ENCODE measurements at places on chromosomes 12 and 14. TPM values are rescaled to one million over a fixed set of nuclear protein-coding genes. Genes with fewer than 3 reads are reported as not detected.
A peak's percentile ranks its signal among the peaks of the same experiment; 100 is the strongest.

GRCh38 chr12:5258926-5259325 lies 173.0 kb upstream of the NTF3 start:
- no peaks in the 10 kb centered on the region for H3K36me3 ChIP-seq
- peaks cover 3% of the 10 kb centered on the region for H3K27me3 ChIP-seq
- H3K4me3 ChIP-seq = no peak overlapping the region
- H3K4me1 ChIP-seq = no peaks in the 10 kb centered on the region
- DNase-seq = no peak
- H3K27ac ChIP-seq = no peak overlapping the region

- H3K4me3 ChIP-seq = no peak overlapping the region
- no peaks in the 10 kb centered on the region for H3K27me3 ChIP-seq
- peaks cover 7% of the 10 kb centered on the region for H3K4me1 ChIP-seq
- no peak overlapping the region for H3K27ac ChIP-seq
- DNase-seq = no peak
These were observed 9.6 kb downstream of the GNS start for GRCh38 chr12:64749461-64750200.

GRCh38 chr14:50763382-50764007 lies 67.5 kb downstream of the NIN start:
- H3K36me3 ChIP-seq = peaks cover 66% of the 10 kb centered on the region
- peaks cover 50% of the 10 kb centered on the region for H3K4me1 ChIP-seq
- H3K27me3 ChIP-seq = no peaks in the 10 kb centered on the region
- H3K4me3 ChIP-seq = no peak overlapping the region
- no peak for DNase-seq
- H3K27ac ChIP-seq = no peak overlapping the region

DNA sequence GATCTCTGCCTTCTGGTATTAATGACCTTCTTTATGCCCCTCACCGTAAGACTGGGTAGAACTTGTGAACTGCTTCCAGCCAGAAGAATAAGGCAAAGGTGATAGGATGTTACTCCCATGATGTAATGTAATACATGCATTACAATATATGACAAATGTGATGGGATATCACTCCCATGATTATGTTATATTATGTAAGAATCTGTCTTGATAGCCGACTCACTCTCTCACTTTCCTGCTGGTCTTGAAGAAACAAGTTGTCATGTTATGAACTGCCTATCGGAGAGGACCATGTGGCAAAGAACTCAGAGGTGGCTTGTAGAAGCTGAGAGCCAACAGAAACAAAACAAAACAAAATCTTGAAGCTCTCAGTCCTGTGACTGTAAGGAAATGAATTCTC lies 30.6 kb upstream of the OSBPL8 start:
- no peak overlapping the region for H3K4me3 ChIP-seq
- H3K27ac ChIP-seq = no peak overlapping the region
- H3K36me3 ChIP-seq = no peaks in the 10 kb centered on the region
- DNase-seq = no peak

DNA sequence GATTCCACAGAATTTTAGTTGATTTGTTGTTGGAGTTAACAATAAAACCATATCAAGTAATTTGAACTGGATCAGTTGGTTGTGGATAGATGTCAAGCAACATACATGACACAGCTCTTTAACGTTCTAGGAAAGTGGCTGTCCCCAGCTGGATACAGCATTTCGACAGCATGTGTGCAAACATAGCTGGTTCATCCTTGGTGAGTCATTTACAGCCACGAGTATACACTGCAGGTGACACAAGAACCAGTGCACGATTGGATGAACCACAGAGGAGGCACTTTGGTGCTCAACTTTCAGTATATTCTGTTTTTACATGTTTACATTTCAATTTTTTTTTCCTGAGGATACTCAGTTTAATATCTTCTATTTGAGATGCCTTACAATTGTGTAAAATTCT lies 242.4 kb downstream of the TMEM117 start:
- no peak overlapping the region for H3K4me3 ChIP-seq
- H3K36me3 ChIP-seq = no peaks in the 10 kb centered on the region
- H3K27me3 ChIP-seq = no peaks in the 10 kb centered on the region
- H3K27ac ChIP-seq = no peak overlapping the region
- no peak for DNase-seq

DNA sequence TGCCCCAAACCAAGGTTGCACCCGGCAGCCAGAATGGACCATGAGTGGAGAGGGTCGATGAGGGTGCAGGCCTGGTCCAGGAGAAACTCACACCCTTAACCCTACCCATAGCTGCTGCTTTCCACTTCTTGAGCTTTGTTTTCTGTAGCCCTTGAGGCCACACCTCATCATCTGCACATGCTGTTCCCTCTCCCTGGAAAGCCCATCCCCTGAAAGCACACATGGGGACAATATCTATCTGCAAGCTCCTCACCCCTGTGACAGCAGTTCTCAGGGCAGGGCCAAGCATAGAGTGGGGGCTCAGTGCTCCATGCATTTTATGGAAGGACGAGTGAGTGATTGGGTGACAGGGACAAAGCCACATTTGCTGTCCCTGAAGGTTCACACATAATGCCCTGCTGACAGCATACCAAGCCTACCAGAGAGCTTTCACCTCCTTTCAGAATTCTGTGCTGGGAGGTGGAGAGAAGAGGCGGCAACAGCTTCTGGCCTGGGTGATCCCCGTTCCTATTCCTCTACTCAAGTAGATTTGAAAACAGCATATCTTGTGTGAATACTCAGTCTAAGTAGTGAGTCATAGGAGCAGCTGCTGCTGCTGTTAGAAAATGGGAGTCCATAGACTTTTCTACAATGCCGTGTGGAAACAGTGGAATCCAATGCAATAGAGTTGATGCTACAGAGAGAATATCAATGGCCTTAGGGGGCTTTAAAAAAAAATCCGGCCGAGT lies 44.6 kb downstream of the SRGAP1 start:
- no peak for DNase-seq
- H3K27ac ChIP-seq = no peak overlapping the region
- H3K4me3 ChIP-seq = no peak overlapping the region

DNA sequence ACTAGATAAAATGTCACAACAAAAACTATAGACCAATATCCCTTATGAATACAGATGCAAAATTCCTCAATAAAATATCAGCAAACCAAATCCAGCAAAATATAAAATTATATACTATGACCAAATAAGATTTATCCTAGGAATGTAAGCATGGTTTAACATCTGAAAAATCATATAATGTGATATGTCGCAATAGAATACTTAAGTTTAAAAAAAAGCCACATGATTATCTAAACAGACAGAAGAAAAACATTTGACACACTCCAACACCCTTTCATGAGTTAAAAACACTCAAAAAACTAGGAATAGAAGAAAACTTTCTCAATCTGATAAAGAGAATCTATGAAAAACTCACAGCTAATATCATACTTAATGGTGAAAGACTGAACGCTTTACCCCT lies 20.3 kb downstream of the ANGEL1 start:
- no peak for DNase-seq
- no peaks in the 10 kb centered on the region for H3K27me3 ChIP-seq
- H3K36me3 ChIP-seq = peaks cover 20% of the 10 kb centered on the region
- no peak overlapping the region for H3K4me3 ChIP-seq
- H3K4me1 ChIP-seq = peaks cover 4% of the 10 kb centered on the region

DNA sequence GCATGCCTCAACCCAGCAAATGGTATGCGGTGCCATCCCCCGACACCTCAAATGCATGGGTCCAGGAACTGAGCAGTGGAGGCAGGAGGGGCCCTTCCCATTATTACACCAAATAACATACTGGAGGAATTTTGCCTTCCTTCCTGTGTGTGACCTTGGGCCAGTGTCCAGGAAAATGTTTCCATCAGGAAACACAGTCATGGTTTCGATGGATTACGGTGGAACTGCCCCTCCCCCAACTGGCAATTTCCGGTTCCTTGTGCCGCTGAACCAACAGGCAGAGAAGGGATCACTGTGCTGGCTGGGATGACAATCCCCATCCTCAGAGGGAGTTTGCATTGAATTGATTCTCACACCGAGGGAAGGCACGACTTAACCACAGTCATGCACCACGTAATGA lies 9.1 kb upstream of the CDC42BPB start:
- H3K27me3 ChIP-seq = peaks cover 4% of the 10 kb centered on the region
- no peak overlapping the region for H3K27ac ChIP-seq
- DNase-seq = no peak
- no peaks in the 10 kb centered on the region for H3K4me1 ChIP-seq

- H3K4me1 ChIP-seq = peaks cover 32% of the 10 kb centered on the region
- no peak for DNase-seq
- H3K4me3 ChIP-seq = no peak overlapping the region
These were observed 186.7 kb upstream of the SLC38A2 start for GRCh38 chr12:46559311-46559710.

DNA sequence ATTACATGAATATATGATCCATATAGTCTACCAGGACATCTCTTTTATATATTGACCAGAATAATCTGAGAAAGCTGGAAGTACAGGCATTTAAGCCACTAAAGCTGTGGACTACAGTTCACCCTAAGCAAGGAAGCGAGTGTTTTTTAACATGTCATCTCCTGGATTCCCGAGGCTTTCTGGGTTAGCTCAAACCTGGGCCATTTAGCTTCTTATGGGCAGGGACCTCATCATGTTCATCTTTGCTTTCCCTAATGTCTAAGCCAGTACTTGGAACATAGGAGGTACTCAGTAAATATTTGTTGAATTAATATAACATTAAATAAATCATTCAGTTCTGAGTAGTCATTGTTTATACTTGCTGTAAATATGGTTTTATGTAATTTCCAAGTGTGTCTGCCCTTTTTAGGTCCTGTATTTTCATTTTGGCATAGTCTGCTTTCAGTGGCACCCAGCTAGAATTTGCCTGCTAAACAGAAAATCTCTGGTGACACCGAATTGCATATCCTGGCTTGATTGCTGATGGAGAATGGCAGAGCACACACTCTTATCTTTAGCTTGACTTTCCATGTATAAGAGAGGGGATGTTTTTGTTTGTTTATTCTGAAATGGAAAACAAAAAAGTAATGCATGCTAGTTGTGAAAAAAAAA lies 344.5 kb downstream of the ZFP36L1 start:
- no peaks in the 10 kb centered on the region for H3K36me3 ChIP-seq
- no peak overlapping the region for H3K4me3 ChIP-seq
- no peak overlapping the region for H3K27ac ChIP-seq
- no peaks in the 10 kb centered on the region for H3K4me1 ChIP-seq
- no peak for DNase-seq
- H3K27me3 ChIP-seq = no peaks in the 10 kb centered on the region

- H3K4me3 ChIP-seq = no peak overlapping the region
- no peaks in the 10 kb centered on the region for H3K36me3 ChIP-seq
- H3K27me3 ChIP-seq = no peaks in the 10 kb centered on the region
- no peaks in the 10 kb centered on the region for H3K4me1 ChIP-seq
- no peak overlapping the region for H3K27ac ChIP-seq
- DNase-seq = no peak
These were observed 268.0 kb upstream of the TMEM132C start for GRCh38 chr12:127998988-127999387.

GRCh38 chr14:81446279-81447007 lies 46.3 kb upstream of the STON2 start:
- no peaks in the 10 kb centered on the region for H3K4me1 ChIP-seq
- no peak for DNase-seq
- H3K27me3 ChIP-seq = peaks cover 15% of the 10 kb centered on the region
- H3K27ac ChIP-seq = no peak overlapping the region
- H3K36me3 ChIP-seq = no peaks in the 10 kb centered on the region

DNA sequence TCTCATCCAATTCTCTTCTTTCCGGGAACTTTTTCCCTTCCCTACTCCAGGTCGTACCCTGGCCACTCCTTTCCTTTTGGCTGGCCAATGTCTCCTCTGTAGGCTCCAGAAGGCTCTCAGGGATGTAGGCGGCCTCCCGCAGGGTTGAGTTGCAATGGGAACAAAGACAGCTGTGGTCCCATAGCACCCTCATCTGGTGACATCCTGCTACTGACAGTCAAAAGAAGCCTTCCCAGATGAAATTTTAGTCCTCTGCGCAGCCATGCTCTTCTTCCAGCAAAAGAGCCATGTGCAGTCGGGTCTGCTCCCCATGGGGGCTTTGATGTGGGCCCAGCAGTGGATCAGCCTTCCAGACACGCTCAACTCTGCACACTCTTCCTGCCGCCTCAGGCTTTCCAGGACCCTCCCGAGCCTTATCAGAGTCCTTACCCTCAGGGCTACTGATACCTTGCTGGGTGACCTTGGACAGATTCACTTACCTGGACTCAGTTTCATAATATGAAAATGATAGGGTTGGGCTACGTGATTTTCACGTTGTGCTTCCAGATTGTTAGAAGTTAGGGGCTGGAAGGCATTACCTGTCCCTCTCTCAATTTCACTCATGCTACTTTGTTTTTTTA lies 5.5 kb upstream of the CELA1 start:
- H3K4me1 ChIP-seq = peaks cover under 1% of the 10 kb centered on the region
- no peaks in the 10 kb centered on the region for H3K27me3 ChIP-seq
- H3K27ac ChIP-seq = no peak overlapping the region
- no peak overlapping the region for H3K4me3 ChIP-seq

DNA sequence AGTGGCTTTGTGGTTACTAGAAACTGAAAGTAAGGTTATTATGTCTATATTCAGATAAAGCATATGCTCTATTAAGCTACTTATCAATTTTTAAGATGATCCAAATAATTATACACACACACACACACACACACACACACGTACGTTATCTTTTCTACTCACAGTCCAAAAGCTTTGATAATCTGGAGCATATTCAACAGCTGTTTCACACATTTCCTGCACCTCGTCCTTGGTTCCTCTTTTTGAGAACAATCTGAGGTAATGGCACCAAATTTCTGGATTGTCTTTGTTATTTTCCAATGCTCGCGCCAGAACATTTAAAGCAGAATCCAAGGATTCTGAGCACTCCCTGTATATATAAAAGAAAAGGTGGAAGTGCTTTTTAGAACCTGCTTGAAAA lies 37.5 kb downstream of the ZFC3H1 start:
- H3K4me1 ChIP-seq = peaks cover 17% of the 10 kb centered on the region
- H3K36me3 ChIP-seq = peaks cover 58% of the 10 kb centered on the region
- peak overlapping the region; percentile 4 for H3K4me3 ChIP-seq

DNA sequence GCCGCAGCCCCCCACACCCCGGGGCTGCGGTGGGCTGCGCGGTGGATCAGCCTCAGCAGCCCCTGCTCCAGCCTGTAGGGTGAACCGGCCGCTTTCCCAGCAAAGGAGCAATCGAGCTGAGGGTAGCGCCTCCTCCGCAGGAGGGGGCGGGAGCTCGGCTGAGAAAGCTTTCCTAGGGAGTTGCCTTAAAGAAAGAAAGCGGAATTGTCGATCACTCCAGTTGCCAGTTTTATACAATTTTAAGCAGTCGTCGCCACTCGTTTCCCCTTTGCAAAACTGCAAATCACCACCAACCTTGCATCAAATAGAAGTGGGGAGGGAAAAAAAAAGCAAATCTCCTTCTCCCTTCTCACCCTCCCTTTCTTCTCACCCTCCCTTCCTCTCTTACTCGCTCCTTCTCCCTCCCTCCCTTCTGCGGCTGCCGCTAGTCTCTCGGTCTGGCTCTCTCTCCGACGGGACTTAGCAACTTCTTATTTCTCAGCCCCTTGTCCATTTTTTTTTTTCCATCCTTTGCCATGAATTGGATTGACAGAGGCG lies at the start of gene PDE3A:
PDE3A (plus strand) TSS at position 424 of the 537 bp plus-strand sequence. CDS start 748 bp downstream, outside the sequence.
- peak within 1 kb of the TSS; percentile 49 for H3K4me3 ChIP-seq
- H3K4me1 ChIP-seq = peaks cover 11% of the 10 kb centered on the region
- no peak for DNase-seq
- H3K27ac ChIP-seq = no peak within 1 kb of the TSS

- H3K27me3 ChIP-seq = no peaks in the 10 kb centered on the region
- no peak for DNase-seq
- peaks cover 4% of the 10 kb centered on the region for H3K4me1 ChIP-seq
- no peak overlapping the region for H3K4me3 ChIP-seq
- H3K36me3 ChIP-seq = no peaks in the 10 kb centered on the region
These were observed 88.4 kb downstream of the DUSP6 start for GRCh38 chr12:89263900-89264299.

ANO4 gene
- total RNA-seq = not detected

ERO1A gene
- 187 TPM for total RNA-seq

CMKLR1 gene
- not detected for total RNA-seq

COL2A1 gene
- total RNA-seq = 0.34 TPM

LETMD1 gene
- total RNA-seq = 81.5 TPM

PPP4R4 gene
- 0.63 TPM for total RNA-seq

Measured in activated CD8-positive, alpha-beta T cell treated with anti-CD3 and anti-CD28 coated beads for 36 hours (primary cell).